EL (cell line): ENCODE measurements at places on chromosomes 3 and 15.
A peak's percentile ranks its signal among the peaks of the same experiment; 100 is the strongest.

GRCh38 chr3:111882799-111883198 is 23.7 kb downstream of the PHLDB2 start:
- no peak for DNase-seq

- DNase-seq, result peak; percentile 62
Observed at GRCh38 chr3:79140708-79141107, 627.1 kb downstream of the ROBO1 start.

DNA sequence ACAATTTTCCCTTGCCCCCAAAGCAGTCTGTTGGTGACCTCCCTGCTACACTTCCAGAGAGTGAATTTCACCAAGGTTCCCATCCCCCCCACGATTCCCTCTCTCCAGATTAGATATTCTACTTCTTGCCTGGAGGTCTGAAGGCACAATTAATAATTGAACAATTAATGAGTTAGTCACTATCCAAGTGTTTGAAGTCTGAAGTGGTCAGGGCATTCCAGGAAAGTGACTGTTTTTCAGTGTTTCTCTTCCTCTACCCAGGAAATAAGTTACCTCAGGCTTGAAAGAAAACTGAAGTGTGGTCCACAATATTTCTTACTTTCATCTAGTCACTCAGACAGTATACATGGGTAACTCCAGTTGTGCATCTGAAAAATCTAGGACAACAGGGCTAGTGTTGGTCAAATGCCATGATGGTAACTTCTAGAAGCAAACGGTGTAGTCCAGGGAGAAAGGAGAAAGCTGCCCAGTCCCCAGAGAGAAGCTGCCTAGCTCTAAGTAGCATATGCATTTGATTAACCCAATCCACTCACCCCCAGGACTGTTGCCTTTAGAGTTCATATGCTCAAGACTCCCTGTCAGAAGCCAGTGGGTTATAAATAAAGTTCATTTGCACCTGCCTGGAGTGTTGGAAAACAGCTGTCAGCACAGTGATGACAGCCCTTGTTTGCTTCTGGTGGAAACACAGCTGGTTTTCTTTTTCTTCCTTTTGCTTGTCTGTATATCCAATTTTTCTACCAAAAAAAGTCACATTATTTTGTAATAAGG is 2.3 kb upstream of the TM4SF4 start:
- peak; percentile 58 for DNase-seq

DNA sequence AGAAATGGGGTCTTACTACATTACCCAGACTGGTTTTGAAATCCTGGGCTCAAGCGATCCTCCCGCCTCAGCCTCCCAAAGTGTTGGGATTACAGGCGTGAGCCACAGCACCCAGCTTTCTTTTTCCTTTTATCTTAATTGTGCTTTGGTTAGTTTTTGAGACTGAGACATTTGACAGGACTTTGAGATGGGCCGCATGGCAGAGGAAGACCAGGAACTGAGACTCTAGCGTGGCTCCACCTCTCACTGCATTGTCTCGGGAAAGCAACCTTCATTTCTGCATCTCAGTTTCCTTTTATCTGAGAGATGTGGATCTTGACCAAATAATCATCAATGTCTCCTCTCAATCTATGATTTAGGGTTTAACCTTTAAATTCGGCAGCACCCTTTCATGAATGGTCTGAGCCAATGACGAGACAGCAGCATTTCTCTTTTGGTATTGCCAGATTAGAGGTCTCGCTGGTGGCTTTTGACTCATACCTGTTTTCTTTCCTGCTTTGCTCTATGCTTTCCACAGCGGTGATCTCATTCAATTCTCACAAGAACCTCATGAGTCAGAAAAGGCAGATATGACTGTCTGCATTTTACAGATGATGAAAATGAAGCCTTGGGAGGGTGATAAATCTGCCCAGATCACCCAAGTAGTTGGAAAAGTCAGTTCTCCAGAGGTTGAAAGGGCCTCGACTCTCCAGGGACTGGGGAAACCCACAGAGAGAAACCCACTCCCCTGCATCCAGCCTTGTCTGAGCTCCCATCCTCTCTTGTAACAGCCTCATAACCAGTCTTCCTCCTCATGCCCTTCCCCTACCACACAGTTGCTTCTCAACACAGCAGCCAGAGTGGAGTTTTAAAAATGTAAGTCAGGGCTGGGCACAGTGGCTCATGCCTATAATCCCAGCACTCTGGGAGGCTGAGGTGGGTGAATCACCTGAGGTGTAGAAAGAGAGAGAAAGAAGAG is 84.8 kb upstream of the FOXB1 start:
- peak; percentile 63 for DNase-seq

GRCh38 chr15:40412095-40412759 is 6.6 kb downstream of the IVD start:
- DNase-seq, result no peak

- DNase-seq, result no peak
Observed at GRCh38 chr3:112459750-112460149, 39.5 kb downstream of the BTLA start.

DNA sequence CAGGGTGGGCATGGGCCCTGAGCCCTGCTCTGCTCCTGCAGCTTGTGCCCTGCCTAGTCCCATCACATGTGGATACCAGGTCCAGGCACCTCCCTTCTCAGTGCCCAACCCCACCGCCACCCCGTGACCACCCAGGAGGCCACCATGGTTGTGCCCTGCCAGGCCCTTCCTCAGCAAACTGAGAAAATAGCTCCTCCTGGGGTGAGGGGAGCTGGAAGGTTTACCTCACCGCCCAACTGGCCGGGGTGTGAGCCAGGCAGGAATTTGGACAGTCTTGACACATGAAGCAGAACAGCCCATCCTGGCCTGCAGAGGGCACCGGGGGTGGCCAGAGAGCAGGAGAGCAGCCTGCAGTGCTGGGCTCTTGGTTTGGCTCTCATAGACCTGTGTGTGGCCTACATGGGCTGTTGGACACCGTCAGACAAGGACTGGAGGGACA is 11.4 kb upstream of the C3orf22 start:
- no peak for DNase-seq

DNA sequence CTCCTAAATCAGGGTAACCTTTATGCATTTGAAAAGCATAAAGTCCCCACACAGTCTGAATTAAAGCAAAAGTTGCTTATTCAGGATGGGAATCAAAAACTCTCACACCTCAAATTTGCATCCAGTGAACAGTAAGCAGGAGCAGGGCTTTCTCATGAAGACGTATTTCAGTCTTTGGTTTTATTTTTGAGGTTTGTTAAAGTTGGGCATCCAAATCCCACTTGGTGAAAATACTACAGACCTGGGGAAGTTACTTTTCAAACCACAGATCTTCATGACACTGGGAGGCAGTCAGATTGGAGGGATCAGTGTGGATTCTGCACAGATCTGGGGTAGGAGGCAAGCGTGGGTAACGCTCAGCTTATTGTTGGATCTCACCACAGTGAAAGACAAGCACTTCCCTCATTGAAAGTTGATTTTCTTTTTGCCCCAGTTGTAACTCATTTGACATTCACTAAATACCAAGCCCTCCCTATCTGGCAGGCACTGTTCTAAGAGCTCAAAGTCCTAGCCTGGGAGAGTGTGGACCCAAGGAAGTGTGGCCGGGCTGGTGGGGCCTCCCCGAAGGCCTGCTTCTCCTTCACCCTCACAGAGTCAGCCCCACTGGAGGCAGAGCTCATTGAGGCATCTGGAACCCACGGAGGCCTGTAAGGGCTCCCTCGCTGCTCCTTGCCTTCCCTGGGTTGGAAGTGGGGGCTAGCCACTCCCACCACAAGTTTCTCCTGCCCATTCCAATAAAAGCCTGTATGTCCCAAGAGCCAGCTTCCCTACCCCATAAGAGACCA is 783 bp upstream of the ISG20 start:
- no peak for DNase-seq

DNA sequence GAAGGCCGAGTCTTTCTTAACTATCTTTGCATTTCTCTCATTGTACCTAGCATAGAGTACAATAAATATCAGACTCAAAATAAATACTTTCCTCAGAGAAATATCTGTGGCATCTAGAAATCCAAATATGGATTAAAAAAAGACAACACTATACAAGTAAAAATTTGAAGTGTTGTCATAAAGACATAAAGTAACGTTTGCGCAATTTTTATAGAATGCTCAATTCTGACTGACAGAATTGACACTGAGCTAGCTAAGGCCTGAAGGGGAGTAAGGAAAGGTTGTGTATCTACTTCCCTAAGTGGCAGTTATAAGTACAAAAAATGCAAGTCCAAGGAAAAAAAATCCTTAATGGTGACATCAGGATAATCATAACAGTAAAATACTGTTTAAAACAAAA is 1.1 kb downstream of the SEC11A start:
- DNase-seq, result no peak

- no peak for DNase-seq
Observed at GRCh38 chr3:113243846-113244245, 32.5 kb downstream of the BOC start.

- no peak for DNase-seq
Observed at GRCh38 chr15:28096411-28096669, 2.8 kb downstream of the OCA2 start.

- DNase-seq, result peak; percentile 22
Observed at GRCh38 chr3:81218023-81218422, 543.4 kb downstream of the GBE1 start.
